Camera-type eye (tissue), 1 donor: ENCODE measurements at places on chromosomes 4 and X. TPM values are rescaled to one million over a fixed set of nuclear protein-coding genes. Genes with fewer than 3 reads are reported as not detected.

The MAPK10 gene
- total RNA-seq: 179 TPM

The ATP8A1 gene
- total RNA-seq: 105 TPM

The PLK4 gene
- total RNA-seq: 15.7 TPM

The TTC29 gene
- 1.3 TPM for total RNA-seq

The NMU gene
- 1.7 TPM for total RNA-seq

The OTUD6A gene
- not detected for total RNA-seq

The RHOXF2 gene
- total RNA-seq: not detected

The ODAPH gene
- not detected for total RNA-seq
